ENCODE measurements at places on chromosomes 2 and 18.

DNA sequence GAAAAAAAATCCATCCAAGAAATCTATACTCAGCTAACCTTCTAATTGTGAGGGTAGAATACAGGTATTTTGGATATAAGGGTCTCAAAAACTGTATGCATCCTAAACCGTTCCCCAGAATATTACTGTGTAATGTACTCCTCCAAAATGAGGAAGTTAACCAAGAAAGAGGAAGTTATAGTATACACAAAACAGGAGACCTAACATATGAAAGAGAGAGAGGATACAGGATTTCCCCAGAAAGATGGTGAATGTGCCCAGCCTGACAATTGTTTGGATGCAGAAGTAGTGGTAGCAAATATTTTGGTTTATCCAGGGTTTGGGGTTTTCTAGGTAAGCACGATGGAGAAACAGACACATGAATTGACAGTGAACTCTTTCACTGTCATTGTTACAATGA is 50.6 kb downstream of the GALNT3 start:
- no peak for DNase-seq

- DNase-seq: no peak
Measured at GRCh38 chr2:69988086-69988635, 26.7 kb upstream of the ASPRV1 start.

DNA sequence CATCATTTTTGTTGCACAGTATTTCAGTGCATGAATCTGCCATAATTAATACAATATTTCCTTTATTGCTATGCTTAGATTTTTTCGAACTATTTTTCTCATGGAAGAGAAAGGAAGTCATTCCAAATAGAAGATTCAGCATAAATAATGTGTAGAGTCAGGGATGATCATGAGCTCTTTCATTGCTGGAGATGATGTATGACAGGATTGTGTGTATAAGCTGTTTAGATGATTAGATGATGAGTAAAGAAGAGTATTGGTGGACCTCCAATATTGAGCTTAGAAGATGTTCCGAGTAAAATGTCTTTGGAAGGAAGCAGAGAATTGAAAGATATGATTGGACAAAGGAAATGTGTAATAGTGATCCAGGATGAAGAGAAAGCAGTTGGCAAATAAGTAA is 364.5 kb downstream of the PARD3B start:
- no peak for DNase-seq

DNA sequence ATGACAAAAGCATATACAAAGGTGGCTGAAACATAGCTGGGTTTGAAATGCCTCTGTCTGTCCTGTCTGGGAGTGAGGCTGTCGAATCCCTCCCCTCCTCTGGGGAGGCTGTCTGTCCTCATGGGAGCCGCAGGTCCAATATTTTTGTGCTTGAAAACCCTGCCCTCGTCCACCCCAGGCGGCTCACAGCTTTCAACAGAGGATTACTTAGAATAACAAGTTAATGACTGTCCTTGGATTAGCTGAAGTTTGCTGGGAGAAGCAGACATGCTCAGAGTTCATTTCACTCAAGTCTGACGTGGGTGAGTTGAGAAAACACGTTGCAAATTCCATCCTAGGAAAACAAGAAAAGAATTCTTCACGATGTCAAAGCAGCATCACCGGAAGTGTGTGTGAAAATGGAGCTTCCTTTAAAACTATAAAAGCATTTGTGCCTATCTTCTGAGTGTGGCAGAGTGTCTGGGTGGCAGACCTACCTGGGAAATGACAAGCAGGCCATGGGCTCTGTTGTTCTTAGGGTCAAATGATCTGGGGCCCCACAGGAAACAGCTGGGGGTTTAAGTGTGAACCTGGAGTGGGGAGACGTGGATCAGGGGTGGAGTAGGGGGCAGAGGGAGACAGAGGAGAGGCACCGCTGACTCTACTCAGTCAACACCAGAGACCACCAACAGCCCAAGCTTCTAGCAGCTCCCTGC is 77.1 kb downstream of the DDX1 start:
- peak; percentile 8 for DNase-seq

- DNase-seq: no peak
Measured at GRCh38 chr2:101145406-101145805, 5.8 kb downstream of the TBC1D8 start.

DNA sequence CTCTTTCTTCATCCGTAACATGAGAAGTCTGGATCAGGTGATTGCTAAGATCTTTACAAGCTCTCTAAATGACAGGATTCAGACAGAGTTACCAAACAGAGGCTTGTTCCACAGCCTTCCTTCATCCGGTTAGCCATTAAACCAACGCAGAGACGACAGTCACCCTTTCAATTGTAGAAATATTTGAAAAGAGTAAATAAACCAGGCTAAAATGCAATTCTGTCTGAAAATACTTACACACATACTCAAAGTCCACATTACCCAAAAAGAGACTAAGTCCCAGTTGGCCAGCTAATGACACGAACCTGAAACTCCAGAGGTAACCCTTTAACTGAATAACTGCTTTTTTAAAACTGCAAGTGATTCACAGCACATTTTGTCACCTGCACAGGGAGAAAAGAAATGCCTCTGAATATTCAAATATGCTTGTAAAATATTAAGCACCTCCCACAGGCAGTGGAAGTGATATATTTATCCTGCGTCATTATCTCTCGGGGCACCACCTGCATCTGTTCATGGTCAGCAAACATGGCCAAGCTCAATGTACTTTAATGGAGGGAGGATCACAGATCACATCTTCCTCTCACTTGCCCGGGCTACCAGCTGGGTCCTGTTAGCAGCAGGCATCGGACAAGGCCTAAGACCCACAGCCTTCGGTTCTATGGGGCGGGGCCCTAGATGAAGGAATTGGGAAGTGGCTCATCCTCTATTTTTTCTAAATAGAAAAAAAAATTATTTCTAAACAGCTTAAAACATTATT is 38.8 kb upstream of the DNER start:
- DNase-seq: no peak

DNA sequence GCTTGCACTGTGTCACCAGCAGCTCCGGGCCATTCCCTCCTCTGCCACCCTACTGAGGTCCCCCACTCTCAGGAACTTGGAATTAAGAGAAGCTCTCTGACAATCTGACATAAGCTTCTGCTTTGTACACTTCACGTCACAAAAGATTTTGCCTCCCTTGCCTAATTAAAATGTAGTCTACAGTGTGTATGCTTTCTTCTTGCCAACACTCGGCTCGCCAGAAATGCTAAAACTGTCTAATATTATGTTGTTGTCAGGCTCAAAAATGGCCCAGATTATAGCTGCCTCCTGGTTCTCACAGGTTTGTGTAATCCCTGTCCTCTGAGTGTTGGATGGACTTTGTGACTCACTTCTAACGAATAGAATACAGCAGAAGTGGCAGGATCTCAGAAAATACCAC is 474.7 kb downstream of the MBD2 start:
- DNase-seq: no peak

GRCh38 chr2:236702657-236703372 is 133.2 kb downstream of the ACKR3 start:
- DNase-seq: no peak

DNA sequence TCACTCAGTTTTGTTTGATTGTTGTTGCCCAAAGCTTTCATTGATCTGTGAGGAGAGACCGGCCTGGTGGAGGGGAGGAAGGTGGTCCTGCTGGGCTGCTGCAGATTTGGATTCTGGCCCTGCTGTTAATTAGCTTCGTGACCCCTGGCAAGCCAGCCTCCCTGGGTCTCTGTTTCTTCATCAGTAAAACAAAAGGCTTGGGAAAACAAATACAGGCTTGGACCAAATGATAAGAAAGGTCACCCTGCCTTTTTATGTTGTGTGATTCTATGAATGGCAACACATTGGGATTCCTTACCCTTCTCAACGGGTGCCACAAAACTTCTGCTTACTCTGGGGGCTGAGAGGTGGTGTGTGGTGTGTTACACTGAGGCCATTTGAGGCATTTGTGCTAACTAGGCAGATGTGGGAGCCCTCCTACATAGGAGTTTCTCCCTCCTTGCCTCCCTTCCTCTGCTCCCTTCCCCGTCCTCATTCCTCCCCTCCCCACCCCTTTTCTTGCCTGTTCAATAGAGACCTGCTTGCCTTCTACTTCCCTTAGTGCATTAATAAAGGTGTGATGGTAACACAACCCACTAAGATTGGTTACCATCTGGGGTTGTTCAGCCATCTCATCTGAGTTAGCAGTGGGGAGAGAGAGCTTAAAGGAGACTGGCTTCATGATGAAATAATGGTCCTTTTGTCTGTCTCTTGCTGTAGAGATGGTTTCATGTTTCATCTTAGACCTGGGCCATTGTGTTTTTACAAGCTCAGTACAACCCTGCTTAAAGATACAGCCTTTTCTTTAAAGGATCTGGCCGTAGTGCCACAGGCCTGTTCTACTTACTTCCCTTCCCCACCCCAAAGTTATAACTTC is 96.2 kb downstream of the TANC1 start:
- no peak for DNase-seq

DNA sequence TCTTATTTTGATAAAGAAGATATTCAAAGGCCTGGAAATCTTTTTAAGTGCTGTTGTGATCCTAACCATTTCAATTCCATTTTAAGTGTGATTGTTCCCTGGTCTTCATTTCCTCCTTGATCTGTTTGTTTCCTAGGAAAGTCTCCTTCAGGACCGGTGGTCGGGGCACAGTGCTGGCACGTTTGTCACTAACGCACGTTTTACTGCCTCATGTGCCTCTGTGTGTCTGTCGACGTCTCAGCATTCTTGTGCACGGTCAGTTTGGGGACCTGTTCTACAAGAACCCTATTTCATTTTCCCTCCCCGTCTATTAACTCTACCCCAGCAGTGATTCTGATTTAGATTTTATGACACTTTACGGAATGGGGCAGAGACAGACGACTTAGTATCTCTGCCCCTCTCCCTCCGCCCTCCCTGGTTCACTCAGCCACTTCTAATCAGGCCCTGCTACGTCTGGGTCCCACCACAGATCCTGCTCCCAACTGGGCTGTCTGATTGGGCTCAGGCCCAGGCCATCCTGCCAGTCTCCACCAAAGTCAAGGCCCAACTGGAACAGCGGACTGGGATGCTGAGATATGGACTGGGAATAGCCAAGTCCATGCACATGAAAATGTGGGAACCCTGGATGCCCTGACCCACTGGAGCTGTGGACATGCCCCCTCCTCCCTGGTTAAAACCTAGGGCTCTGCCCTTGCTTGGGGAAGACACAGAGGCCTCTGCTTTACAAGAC is 95.6 kb downstream of the TWIST2 start:
- no peak for DNase-seq

DNA sequence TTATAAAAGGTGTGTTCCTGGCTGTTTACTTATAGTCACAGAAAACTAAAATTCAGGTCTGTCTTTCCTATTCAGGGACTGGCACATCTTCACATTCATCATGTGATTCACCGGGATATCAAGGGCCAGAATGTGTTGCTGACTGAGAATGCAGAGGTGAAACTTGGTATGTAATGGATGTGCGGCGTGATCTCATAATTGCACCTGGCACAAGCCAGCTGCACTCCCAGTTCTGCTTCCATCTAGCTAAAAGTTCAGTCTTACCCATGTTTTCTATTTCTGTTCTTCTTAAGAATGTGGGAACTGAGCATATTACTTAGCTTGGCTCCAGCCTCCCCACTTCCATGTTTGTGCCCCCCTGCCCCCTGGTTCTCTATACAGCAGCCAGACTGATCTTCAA is 131.9 kb downstream of the MAP4K4 start:
- no peak for DNase-seq

- DNase-seq: no peak
Measured at GRCh38 chr2:171266102-171266501, 105.4 kb upstream of the TLK1 start.

DNA sequence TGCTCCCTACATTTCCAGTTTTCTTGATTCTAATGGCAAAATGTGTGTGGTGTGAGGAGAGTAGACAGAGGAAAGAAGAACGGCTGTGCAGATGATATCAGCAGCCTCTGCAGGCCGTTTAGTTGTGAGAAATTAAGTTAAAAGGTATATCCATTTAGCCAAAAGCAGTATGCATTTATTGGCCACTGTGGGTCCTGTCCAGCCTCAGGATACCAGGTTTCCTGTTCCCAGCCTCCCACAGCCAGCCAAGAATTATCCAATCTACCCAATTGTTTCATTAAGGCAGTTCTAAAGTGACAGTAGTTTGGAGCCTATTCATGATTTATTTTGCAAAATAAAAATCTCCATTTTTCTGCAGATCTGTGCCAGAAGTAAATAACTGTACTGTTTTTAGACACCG is 107.5 kb downstream of the TMEM18 start:
- DNase-seq: no peak

GRCh38 chr2:148971547-148971946 is 67.0 kb upstream of the LYPD6B start:
- DNase-seq: no peak

- DNase-seq: no peak
Measured at GRCh38 chr2:229601936-229602335, 112.4 kb downstream of the DNER start.

- DNase-seq: no peak
Measured at GRCh38 chr18:67621049-67621713, 104.7 kb upstream of the DSEL start.

DNA sequence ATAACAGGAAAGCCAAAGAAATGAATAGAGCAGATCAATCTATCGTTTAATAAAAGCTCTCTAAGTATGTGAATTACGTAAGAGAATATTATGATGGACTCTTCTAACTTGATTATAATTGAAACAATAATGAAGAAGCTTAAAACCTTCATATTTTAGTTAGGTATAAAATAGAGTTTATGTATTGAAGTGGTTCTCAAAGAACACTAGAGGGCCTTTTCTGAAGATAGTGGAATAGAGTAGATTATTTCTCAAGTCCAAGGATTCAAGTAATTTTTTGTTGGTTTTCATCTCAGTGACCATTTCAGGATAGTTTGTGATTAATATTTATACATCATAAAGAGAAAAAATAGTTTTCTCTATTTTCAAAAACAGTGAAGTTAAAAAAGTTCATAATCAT is 97.7 kb downstream of the NBEAL1 start:
- DNase-seq: no peak

DNA sequence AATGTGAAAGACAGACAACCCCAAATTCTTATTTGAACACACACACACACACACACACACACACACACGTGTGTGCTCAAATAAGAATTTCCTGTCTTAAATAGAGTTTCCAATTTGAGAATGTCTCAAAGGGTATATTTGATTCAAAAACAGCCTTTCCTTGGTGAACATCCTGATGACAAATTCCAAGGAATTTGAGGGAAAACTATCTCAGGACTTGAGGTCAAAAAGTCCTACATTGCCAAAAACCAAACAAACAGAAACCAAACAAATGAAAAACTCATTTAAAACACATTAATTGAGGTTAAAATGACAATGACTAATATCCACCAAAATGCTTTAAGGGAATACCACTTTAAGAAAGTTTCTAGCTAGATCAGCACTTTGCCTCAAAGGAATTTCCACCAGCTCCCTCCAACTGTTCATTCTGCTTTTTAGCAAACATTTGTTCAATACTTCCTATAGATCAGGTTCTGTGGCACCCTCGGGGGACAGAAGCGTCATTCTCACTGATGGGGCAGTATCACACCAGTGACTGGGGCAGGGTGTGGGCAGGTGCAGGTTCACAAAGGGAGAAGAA is 232.1 kb upstream of the TRIB2 start:
- DNase-seq: no peak
